ENCODE measurements at places on chromosomes 3 and 15. TPM values are rescaled to one million over a fixed set of nuclear protein-coding genes. Genes with fewer than 3 reads are reported as not detected.

Gene DNAJA4
- total RNA-seq, result 503 TPM

DNA sequence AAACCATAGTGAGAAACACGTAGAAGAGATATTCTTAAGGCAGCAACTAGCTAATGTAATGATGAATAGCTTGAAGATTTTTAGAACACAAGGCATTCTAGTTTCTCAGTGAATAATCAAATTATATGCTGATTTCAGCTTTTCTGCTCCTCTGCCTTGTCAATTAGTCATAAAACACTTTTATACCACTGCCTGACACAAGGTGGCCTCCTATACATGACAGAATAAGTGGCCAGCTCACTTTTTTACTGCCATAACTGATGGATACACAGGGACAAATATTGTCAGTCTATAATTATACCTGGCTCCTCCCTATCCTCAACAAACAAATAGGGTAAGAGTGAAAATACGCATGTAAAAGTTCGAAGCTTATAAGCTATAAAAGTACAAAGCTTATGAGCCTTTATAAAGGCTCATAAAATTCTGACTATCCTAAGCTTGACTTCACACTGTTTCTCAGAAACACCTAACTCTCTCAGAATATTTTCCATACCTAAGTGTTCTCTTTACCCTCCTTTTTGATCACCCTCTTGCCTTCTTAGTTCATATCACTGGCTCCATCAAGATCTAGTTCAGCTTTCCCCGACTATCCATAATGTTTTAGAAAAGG, 81.6 kb downstream of the HERC1 start:
- no peaks in the 10 kb centered on the region for H3K4me1 ChIP-seq
- H3K27ac ChIP-seq, result no peak overlapping the region
- H3K4me3 ChIP-seq, result no peak overlapping the region
- no peaks in the 10 kb centered on the region for H3K27me3 ChIP-seq
- H3K36me3 ChIP-seq, result peaks cover 92% of the 10 kb centered on the region

- H3K36me3 ChIP-seq, result no peaks in the 10 kb centered on the region
- H3K27ac ChIP-seq, result no peak overlapping the region
- H3K4me3 ChIP-seq, result no peak overlapping the region
- DNase-seq, result no peak
Observed at GRCh38 chr3:192861972-192862371, 55.7 kb downstream of the MB21D2 start.

Gene STRIT1
- 1.6 TPM for total RNA-seq

DNA sequence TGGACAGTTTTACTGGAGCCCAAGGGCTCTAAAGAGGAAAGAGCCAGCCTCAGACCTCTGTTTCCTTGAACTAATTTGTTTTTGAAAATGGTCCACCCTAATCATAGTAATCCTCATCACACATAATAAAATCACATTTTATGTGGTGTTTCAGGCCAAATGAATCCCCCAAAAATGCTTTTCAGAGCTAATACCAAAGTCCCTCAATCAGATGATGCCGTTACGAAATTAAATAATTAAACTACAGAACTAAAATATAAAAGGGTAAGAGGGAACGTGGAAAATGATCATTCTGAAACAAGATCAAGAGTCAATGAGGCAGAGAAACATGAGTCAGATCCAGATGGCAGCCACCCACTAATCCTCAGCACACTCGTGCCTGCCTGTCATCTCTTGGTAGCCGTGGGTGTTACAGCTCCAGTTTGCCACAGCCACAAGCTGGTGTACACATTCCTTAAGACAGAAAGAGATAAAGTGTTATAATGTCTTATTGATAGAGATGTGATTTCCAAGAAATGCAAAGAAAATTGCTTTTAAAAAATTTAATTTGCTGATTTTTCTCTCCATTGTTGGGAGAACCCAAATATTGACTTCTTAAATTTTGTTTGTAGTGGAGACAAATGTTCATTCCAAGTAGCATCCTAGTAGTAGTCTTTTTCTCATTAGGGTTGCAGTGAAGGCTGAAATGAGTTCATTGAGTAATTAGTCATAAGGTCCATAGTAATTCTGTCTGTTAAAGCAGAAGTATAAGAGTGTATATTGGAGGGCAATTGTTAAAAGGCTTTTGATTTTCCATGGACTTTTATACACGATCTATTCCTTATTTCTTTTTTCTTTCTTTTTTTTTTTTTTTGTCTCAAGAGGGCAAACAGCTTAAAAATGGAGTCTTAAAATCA, 104.2 kb downstream of the AGBL1 start:
- no peaks in the 10 kb centered on the region for H3K27me3 ChIP-seq
- H3K27ac ChIP-seq, result no peak overlapping the region
- H3K36me3 ChIP-seq, result no peaks in the 10 kb centered on the region

DNA sequence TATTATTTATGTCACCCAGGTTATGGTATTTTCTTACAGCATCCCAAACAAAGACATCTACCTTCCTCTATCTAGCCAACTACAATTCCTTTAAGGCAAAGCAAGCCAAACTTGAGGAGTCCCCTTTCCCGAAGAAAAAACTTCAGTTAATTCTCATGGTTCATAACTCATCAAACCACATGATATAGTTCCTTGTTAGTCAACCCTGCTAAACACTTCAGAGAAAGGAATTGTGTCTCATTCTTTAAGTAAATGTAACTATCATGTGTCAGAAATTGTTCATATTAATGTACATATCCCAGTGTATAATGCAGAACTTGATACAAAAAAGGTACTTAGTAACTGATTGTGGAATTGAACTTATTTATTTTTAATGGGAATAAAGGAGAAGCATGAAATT, 44.4 kb downstream of the ST3GAL6 start:
- H3K4me1 ChIP-seq, result no peaks in the 10 kb centered on the region
- H3K27ac ChIP-seq, result no peak overlapping the region
- no peak overlapping the region for H3K4me3 ChIP-seq
- no peak for DNase-seq
- H3K36me3 ChIP-seq, result peaks cover 12% of the 10 kb centered on the region
- H3K27me3 ChIP-seq, result no peaks in the 10 kb centered on the region

DNA sequence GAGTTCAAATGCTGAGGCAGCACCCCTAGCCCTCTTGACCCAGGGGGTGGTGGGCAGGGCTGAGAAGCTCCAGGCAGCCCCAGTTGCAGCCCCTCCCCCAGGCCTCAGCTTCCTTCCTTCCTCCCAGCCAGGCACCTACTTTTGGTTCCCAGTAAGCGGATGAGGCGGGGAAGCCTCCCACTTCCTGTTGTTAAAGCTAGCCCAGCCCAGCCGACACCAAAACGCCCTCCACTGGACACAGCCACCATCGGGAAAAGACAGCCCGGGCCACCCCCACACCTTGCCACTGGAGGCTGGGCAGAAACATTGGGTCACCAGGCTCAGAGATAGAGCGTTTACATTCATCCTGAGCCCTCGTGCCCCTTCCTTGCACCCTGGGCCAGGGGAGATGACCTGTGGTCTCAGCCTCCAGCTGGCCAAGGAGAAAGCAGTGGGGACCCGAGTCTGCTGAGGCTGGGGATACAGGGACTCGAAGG, 3.5 kb downstream of the DUSP7 start:
- peak overlapping the region; percentile 91 for H3K27ac ChIP-seq
- peaks cover 44% of the 10 kb centered on the region for H3K36me3 ChIP-seq
- H3K27me3 ChIP-seq, result no peaks in the 10 kb centered on the region
- H3K4me1 ChIP-seq, result peaks cover 68% of the 10 kb centered on the region
- peak; percentile 93 for DNase-seq

DNA sequence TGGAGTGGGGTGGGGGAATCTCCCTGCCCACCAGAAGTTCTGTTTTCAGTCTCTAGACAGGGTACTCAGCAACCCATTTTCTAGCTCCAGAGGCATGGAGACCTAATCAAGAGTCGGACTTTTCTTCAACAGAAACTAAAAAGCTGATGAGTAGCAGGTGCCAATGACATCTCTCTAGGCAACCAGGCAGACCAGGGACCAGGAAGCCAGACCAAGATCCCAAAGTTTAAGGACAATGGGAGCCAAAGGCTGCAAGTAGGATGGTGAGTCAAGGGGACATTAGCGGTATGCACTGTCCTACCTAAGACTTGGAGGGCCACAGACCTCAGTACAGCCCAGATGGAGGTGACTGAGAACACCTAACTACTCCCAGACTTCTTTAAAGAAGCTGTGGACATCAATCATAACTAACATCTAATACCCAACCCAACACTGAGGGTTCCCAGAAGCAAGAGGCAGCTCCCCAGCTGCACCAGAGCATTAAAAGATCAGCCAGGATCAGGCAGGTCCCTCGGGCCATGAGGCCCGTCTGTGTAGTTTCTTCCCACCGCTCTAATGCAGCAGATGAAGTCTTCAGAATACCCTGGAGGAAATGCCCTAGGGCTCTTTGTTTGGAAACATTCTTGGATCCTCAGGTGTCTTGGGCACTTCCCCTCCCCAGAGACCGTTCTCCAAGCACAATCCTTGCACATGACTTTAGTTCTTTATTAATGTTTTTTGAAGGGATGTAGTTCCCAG, 979 bp downstream of the CCDC71 start:
- H3K27ac ChIP-seq, result peak overlapping the region; percentile 93
- no peak for DNase-seq

DNA sequence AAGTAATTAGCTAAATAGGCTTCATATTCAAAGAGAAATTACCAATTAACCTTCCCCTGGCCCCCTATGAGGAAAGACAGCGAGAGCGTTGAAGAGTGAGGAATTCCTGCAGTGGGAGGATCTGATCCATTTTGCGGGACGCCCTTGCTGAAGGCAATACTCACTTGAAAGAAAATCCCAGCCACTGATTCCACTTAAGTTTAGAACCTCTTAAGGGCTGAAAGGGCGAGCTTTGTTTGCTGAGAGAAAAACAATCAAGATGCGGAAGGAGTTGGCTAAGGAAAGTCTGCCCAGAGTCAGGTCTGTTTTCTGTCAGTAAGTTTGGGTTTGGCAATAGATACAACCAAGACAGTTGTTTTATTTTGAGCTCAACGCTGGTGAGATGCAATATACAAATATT, 102.8 kb upstream of the GBE1 start:
- H3K4me1 ChIP-seq, result no peaks in the 10 kb centered on the region
- no peak overlapping the region for H3K27ac ChIP-seq
- H3K4me3 ChIP-seq, result peak overlapping the region; percentile 29
- H3K36me3 ChIP-seq, result no peaks in the 10 kb centered on the region

Gene SAMD7
- total RNA-seq, result not detected

GRCh38 chr15:63466378-63467192, 37.8 kb upstream of the USP3 start:
- peak; percentile 32 for DNase-seq
- no peaks in the 10 kb centered on the region for H3K27me3 ChIP-seq
- no peak overlapping the region for H3K27ac ChIP-seq

Gene ZPLD1
- total RNA-seq, result 0.07 TPM

DNA sequence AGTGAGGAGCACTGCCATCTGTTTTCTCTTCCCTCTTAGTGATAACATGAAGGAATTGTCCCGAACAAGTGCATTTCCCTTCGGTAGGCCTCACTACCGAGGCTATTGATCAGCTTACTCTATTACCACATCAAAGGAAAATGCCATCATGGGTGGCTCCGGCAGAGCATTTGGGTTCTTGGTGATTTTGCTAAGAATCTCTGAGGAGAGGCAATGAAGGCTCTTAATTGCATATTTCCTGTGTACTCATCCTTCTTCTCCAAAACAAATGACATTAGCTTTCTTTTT, 35.3 kb downstream of the CHRD start:
- H3K27ac ChIP-seq, result no peak overlapping the region
- H3K36me3 ChIP-seq, result no peaks in the 10 kb centered on the region
- H3K4me1 ChIP-seq, result no peaks in the 10 kb centered on the region
- H3K27me3 ChIP-seq, result no peaks in the 10 kb centered on the region
- H3K4me3 ChIP-seq, result no peak overlapping the region
- no peak for DNase-seq

DNA sequence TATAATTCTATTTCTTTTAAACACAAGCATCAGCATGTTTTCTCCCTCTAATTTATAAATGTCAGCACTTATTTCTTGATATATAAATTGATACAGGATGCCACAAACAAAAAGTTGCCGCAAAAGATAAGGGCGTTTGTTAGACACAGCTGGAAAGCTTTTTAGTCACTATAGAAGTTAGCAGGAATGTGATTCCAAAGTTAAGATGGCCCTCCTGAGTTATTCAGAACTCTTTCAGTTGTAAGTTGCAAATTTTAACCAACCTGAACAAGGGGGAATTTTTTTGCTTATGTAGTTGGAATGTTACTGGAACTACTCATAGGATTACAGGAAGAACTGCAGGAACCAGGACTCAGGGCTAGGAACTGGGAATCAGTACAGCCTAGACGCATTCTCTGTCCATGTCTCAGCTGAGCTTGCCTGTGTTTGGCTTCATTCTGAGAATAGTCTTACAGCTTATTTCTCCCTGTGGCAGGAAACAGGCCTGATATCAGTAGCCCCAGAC, 166.3 kb downstream of the VGLL4 start:
- H3K36me3 ChIP-seq, result no peaks in the 10 kb centered on the region
- H3K27me3 ChIP-seq, result no peaks in the 10 kb centered on the region
- H3K4me1 ChIP-seq, result peaks cover 37% of the 10 kb centered on the region
- no peak for DNase-seq

- no peak overlapping the region for H3K27ac ChIP-seq
- no peak overlapping the region for H3K4me3 ChIP-seq
- H3K4me1 ChIP-seq, result no peaks in the 10 kb centered on the region
- no peaks in the 10 kb centered on the region for H3K27me3 ChIP-seq
- DNase-seq, result no peak
Observed at GRCh38 chr15:37483779-37484178, 383.4 kb upstream of the MEIS2 start.

GRCh38 chr15:40011303-40011702, 27.7 kb downstream of the SRP14 start:
- no peaks in the 10 kb centered on the region for H3K27me3 ChIP-seq
- H3K36me3 ChIP-seq, result peaks cover 96% of the 10 kb centered on the region
- no peaks in the 10 kb centered on the region for H3K4me1 ChIP-seq
- H3K4me3 ChIP-seq, result no peak overlapping the region
- DNase-seq, result no peak

- no peaks in the 10 kb centered on the region for H3K4me1 ChIP-seq
- H3K4me3 ChIP-seq, result no peak overlapping the region
- H3K27me3 ChIP-seq, result no peaks in the 10 kb centered on the region
- peaks cover 4% of the 10 kb centered on the region for H3K36me3 ChIP-seq
- no peak for DNase-seq
Observed at GRCh38 chr3:196662033-196662432, 22.5 kb downstream of the NRROS start.

Gene RYK
- total RNA-seq, result 39.5 TPM

Gene RLBP1
- not detected for total RNA-seq
